ENCODE measurements at places on chromosomes 3 and 15.
A peak's percentile ranks its signal among the peaks of the same experiment; 100 is the strongest.

- no peak for DNase-seq
- H3K27ac ChIP-seq: no peak overlapping the region
- no peaks in the 10 kb centered on the region for H3K27me3 ChIP-seq
- no peaks in the 10 kb centered on the region for H3K36me3 ChIP-seq
- no peaks in the 10 kb centered on the region for H3K4me1 ChIP-seq
These were observed 252.4 kb upstream of the UBE2E1 start for GRCh38 chr3:23553353-23553752.

DNA sequence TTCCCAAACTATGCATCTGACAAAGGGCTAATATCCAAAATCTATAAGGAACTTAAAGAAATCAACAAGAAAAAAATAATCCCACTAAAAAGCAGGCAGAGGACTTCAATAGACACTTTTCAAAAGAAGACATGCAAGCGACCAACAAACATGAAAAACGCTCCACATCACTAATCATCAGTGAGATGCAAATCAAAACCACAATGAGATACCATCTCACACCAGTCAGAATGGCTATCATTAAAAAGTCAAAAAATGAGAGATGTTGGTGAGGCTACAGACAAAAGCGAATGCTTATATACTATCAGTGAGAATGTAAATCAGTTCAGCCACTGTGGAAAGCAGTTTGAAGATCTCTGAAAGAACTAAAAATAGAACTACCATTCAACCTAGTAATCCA lies 20.2 kb downstream of the CFAP44 start:
- H3K4me1 ChIP-seq: no peaks in the 10 kb centered on the region
- no peaks in the 10 kb centered on the region for H3K27me3 ChIP-seq
- no peak overlapping the region for H3K4me3 ChIP-seq
- no peak for DNase-seq

GRCh38 chr3:153246806-153247205 lies 84.8 kb downstream of the RAP2B start:
- DNase-seq: no peak
- H3K4me1 ChIP-seq: no peaks in the 10 kb centered on the region
- no peaks in the 10 kb centered on the region for H3K27me3 ChIP-seq
- H3K27ac ChIP-seq: no peak overlapping the region
- no peaks in the 10 kb centered on the region for H3K36me3 ChIP-seq

GRCh38 chr15:63231706-63232105 lies 42.3 kb downstream of the RAB8B start:
- no peak overlapping the region for H3K4me3 ChIP-seq
- no peak for DNase-seq
- no peaks in the 10 kb centered on the region for H3K27me3 ChIP-seq
- H3K27ac ChIP-seq: no peak overlapping the region
- peaks cover 29% of the 10 kb centered on the region for H3K4me1 ChIP-seq

DNA sequence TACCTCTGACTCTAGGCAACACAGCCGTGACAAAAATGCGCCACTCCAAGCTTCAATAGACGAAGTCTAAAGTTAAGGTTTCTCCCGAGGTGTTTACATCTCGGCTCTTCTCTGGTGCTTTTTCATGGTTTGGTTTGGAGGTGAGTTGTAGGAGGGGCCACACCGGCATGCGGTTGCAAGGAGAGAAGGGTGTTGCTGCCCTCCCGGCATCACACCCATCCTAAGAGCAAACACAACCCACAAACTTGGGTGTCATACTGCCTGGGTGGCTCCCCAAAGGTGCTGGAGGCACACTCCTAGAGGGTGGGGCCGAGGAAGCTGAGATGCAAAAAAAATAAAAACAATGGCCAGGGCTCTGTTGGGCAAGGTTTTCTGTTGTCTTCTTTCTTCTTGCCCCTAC lies 225.2 kb upstream of the ICE2 start:
- no peak overlapping the region for H3K27ac ChIP-seq
- H3K36me3 ChIP-seq: no peaks in the 10 kb centered on the region
- DNase-seq: no peak
- no peaks in the 10 kb centered on the region for H3K4me1 ChIP-seq

DNA sequence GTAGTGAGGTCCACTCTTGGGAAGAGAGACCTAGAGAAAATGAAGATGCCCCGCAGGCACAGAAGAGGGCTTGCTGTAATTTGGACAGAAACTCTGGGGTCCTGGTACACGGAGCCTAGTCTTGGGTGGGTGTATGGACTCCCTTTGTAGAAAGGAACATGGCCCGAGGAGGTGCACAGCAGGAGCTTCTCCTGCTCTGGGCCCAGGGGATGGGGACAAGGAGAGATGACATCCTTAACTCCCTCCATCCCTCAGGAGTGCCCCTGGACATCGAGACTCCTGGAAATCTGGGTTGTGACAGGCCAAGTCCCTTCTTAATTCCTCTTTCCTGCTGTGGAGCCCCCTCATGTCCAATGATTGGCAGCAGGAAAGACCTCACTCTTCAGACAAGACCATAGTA lies 29.9 kb upstream of the ABHD2 start:
- H3K36me3 ChIP-seq: no peaks in the 10 kb centered on the region
- no peak overlapping the region for H3K4me3 ChIP-seq
- DNase-seq: no peak
- no peaks in the 10 kb centered on the region for H3K4me1 ChIP-seq
- H3K27me3 ChIP-seq: no peaks in the 10 kb centered on the region

DNA sequence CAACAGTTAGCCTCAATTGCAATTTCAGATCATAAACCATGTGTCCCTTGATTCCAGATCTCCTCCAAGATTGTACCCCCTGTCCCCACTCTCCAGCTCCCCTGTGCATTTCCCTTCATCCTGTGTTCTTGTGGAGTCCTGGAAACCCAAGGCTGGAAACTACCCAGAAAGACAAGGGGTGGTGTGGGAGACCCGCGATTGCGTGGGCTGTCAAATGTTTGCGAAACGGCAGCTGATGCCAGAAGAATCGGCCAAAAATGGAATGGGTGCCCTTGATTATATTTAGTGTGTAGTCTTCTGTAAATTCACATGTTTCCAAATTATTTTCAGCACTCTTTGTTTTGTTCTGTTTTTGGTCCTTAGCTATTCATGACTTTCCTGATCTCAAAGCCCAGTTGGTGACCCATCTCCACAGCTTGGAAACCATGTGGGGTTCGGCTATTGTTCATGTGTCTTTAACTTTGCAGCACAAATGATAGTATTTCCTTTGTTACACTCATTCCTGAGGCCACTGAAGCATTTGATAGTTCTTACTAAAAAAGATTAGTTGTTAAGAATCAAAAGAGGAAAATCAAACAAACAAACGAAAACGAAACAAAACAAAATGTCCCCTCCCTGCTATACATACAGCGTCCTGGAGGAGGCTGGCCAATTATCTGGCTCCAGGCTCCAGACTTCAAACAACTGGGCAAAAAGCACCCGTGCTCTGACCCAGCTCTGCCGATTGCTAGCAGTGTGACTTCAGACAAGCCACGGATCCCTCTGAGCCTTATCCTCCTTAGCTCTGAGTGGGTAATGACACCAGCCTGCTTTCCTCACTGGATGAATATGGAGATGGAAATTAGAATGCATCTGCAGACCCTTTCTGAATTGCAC lies 120.9 kb downstream of the CACNA2D3 start:
- H3K27me3 ChIP-seq: no peaks in the 10 kb centered on the region
- H3K4me1 ChIP-seq: no peaks in the 10 kb centered on the region
- H3K4me3 ChIP-seq: no peak overlapping the region
- no peak overlapping the region for H3K27ac ChIP-seq

DNA sequence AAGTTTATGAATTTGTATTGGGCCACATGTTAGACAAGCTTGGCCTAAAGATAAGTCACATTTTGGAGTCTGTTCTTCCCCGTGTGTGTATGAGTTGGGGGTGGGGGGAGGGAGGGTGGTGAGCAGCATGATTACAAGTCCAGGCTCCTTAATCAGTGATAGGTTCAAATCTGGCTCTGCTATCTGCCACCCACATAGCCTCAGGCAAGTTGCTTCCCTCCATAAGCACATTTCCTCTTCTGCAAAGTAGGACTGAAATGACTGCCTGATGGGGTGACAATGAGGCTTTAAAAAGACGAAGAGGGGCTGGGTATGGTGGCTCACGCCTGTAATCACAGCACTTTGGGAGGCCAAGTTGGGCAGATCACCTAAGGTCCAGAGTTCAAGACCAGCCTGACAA lies 1.1 kb upstream of the SPATA12 start:
- no peaks in the 10 kb centered on the region for H3K36me3 ChIP-seq
- no peaks in the 10 kb centered on the region for H3K27me3 ChIP-seq
- no peak for DNase-seq
- H3K4me1 ChIP-seq: peaks cover 3% of the 10 kb centered on the region

- no peaks in the 10 kb centered on the region for H3K36me3 ChIP-seq
- H3K4me3 ChIP-seq: peak overlapping the region; percentile 56
- peaks cover 45% of the 10 kb centered on the region for H3K4me1 ChIP-seq
- peak; percentile 36 for DNase-seq
These were observed 17.2 kb downstream of the MYL3 start for GRCh38 chr3:46845860-46846623.

DNA sequence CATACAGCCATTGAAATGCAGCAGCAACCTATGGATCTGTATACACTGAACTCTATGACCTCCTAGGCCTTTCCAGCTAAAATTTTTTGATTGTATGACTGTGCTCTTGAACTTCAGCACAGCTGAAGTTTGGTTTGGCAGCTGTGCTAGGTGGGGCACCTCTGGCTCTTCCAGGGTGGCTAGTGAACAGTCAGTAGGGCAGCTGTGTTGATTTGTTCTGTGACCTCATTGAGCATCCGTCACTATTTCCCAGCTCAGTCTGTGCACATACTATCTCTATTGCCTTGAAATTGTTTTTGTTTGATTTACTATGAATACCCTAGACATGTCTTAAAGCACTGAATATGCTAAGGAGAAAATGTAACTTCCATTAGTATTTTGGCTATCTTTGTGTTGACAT lies 363.2 kb upstream of the NAALADL2 start:
- no peak overlapping the region for H3K4me3 ChIP-seq
- no peaks in the 10 kb centered on the region for H3K36me3 ChIP-seq
- no peaks in the 10 kb centered on the region for H3K4me1 ChIP-seq
- DNase-seq: no peak
- H3K27ac ChIP-seq: no peak overlapping the region
- no peaks in the 10 kb centered on the region for H3K27me3 ChIP-seq

DNA sequence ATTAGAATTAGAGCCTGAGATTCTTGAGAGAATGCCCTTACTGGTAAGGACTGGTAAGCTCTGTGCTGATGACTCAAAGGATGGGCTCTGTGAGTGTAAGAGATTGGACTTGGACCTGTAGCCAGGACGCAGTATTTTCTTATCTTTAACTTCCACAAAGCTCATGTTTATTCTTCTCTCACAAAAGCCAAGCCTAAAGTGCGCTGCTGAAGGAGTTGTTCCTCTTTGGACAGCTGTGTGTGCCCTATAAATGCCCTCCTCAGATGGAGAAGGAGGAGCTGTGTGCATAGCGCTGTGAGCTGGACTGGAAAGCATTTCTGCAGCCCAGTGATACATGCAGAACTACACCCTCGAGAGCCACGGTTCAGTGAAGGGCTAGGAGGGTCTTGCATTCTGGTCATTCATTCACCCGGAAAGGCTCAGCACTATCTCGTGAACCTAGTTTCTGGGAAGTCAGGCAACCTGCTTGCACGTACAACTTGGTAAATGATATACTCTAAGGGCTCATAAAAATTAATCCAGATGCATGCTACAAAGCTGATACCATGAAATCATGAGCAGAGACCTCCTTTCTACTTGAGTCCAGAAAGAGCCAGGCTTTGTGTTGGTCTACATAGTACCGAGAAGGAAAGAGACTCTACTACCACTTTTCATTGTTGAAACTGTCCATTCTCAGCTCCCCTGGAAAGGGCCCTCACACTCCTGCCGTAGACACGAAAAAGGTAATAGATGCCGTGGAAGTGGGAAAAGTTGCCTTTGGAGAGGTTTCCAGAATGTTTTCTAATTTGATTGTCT lies 103.0 kb upstream of the TBL1XR1 start:
- H3K27ac ChIP-seq: peak overlapping the region; percentile 95
- peak; percentile 96 for DNase-seq
- H3K4me3 ChIP-seq: peak overlapping the region; percentile 42
- H3K36me3 ChIP-seq: no peaks in the 10 kb centered on the region

DNA sequence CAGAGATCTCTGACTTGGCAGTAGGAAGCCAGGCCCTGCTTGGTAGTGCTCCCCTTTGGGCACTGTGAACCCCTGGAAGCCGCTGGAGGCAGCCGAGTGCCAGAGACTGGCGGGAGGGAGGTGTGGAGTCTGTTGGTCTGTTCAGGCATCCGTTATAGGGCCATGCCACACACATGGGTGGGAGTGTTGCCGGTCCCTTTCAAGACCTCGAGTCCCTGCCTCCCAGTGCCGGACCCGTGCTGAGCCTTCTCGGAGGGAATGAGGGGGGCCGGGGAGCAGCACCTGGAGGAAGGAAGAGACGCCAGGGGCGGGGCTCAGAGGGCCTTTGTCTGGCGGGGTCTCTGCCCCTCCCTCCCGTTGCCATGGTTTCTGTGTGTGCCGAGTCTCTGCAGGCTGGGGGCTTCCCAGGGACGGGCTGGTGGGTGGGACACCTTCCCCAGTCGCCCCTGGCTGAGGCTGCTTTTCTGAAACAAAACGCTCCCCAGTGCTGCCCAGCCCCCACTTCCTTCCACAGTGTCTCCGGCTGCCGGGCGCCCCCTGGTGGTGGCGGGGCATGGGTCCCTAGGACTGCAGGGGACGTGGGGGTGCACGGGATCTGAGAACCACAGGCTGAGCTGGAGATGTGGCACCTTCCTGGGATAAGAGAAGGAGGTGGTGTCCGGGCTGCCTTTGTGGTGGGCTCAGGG lies 10.0 kb downstream of the GNAI2 start:
- no peaks in the 10 kb centered on the region for H3K36me3 ChIP-seq
- peaks cover 27% of the 10 kb centered on the region for H3K4me1 ChIP-seq
- H3K27me3 ChIP-seq: no peaks in the 10 kb centered on the region
- peak; percentile 95 for DNase-seq

DNA sequence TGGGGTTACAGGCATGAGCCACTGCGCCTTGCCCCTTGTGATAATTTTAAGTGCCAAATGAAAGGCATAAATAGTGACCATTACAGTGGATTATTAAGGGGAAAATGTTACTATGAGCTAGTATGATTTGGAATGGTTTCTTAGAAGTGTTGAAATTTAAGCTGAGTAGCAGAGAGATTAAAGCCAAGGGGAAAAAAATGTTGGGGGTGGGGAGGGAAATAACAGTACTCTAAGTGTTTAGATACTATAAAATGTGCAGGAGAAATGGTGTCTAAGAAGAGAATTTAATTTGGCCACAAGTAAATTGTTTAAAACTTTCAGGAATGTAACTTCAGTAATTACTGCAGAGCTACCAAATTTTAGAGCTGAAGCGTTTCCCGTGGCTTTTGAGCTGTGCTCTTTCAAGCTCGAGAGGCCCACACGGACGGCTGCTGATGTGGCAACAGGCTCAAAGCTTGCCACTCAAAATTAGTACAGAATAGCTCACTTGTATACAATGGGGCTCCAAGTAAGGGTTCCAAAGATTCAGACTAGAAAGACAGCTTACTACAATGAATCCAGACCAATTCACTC lies 23.9 kb upstream of the SLC12A8 start:
- H3K36me3 ChIP-seq: peaks cover 11% of the 10 kb centered on the region
- no peak overlapping the region for H3K4me3 ChIP-seq
- H3K4me1 ChIP-seq: no peaks in the 10 kb centered on the region
- no peak overlapping the region for H3K27ac ChIP-seq
- no peak for DNase-seq
